ENCODE measurements at places on chromosomes 3 and 15.

DNA sequence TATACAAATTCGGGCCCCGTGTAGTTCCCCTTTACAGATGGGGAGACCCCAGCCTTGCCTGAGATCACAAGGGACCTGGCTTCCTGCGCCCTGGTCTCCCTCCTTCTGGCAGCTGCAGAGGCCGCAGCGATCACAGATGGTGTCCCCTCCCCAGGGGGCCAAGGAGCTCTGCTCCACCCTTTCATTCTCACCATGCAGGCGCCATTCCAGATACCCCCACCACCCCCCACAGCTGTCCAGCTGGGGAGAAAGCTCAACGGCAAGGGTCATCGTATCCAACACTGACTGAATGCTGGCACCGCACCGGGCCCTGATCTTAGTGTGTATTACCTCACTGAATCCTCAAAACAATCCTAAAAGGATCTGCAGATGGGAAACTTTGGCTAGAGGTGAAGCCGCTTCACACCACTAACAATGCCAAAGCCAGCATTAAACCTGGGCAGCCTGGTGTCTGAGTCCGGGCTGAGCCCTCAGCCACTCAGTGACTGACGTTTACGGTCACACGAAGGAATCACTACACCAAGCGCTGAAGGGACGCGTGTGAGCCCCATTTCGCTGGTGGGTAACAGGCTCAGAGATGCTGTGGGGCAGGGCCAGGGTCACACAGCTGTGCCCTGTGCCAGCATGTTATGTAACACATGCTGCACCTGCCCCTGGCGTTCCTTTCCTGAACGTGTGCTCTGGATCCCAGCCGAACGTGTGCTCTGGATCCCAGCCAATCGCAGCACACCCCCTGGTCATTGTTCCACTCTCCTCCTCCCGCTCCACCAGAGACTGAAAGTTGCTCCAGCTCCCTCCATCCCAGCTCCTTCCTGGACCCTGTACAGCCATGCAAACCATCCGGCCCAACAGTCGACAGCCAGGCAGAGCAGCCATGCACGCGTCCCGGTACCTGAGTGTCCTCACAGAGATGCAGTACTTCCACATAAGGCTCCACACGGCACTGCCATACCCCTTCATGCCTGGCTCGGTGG, 51.8 kb downstream of the IQSEC1 start:
- DNase-seq = no peak

DNA sequence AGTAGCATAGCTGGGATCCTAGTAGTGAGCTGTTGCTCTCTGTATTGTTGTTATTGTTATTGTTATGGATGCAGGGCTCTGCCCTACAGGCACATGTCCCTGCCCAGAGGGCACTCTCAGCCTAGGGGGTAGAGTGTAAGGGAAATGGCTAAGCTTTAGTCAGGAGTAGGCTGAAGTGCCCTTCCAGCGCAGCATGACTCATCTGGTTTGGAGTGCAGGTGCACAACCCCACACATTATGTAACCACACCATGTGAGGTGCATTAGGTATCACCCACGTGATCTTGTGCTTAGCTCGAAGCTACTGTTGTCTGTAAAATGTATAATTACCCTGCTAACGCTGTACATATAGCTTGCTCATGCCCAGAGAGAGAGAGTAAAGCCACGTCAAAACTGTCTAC, 48.3 kb upstream of the TIPARP start:
- DNase-seq = no peak

- DNase-seq = no peak
Measured at GRCh38 chr3:151686257-151686656, 47.5 kb upstream of the AADACL2 start.

DNA sequence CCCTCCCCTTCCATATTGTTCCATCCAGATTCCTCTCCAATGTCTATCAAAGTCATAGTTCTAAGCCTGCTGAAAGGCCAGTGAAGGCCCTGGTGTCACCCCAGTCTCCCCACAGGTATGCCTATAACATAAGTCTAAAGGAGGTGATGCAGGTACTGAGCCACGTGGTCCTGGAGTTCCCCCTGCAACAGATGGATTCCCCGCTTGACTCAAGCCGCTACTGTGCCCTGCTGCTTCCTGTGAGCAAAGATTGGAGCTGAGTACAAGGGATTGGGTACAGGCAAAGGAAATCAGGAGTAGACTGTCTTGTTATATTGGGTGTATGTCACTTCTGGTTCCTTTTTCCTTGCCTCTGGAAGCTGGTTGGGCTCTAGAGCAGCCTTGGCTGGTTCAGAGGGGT, 8.2 kb downstream of the EIF2B5 start:
- DNase-seq = no peak

DNA sequence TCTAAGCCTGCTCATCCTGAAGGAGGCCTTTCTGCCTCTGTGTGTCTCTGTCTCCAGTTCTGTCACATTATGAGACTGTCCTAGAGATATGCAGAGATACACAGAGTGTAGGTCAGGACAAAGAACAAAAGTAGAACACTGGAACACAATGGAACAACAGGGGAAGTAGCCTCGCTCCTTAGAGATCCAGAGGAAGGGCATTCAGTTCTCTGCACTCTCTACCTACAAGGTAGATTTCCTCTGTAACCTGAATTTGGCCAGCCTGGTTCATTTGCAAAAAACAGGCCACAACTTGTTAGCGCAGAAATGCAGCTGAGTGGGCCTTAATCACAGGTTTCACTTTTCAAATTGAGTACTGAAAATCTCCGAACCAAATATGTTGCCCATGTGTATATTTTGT, 19.4 kb downstream of the NEK10 start:
- no peak for DNase-seq

- DNase-seq = no peak
Measured at GRCh38 chr3:28703843-28704242, 355.2 kb upstream of the AZI2 start.

GRCh38 chr3:149442043-149442442, 32.5 kb upstream of the TM4SF4 start:
- no peak for DNase-seq

DNA sequence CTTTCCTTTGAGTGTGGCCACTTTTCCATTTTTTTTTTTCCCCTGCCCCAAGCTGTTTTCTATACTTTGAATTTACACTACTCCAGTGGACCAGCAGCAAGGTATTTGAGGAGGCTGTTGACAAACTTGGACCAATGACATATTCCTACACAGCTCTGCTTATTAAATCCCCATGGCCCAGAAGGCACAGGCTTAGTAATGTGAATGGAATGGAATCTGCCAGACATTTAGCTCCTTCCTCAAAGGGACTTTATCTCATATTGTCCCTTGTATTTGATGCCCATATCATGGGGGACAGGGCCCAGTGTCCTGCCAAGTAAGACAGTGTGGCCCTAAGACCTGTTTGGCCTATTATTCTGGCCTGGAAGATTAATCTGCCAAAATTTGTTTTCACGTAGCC, 107.5 kb downstream of the CHCHD6 start:
- no peak for DNase-seq

DNA sequence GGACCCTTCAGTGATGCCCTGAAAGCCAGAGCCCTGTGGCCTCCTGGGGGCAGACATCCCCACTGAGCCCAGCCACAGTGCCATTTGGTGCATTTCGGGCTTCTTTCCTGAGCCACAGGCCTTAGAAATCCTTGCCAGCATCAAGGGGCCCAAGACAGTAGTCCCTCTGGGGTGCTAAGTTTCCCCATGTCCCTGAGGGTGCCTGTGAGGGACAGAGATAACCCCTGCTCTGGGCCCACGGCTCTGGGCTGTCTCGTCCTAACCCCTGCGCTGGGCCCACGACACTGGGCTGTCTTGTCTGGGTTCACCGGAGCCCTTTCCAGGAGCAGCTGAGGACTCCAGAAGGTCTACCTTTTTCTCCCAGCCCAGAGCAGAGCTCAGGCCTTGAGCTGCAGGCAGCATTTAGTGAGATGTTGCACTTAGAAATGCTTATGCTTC, 45.1 kb upstream of the FGD5 start:
- DNase-seq = no peak

DNA sequence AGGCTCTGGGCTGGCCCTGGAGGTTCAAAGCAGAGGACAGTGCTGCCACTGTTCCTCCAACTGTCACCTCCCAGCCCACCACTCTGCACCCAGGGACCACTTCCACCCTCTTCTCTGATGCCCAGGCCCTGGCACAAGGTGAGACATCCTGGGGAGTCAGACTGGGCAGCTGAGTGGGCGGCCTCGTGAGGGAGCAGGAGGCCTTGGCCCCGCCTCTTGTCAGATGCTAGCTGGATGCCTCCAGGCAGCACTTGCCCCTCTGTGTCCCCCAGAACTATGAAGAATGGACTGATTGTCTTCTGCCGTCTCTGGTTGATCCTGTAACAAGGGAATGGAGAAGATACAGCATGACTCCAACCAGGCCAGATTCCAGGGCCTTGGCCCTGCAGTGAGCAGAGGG, 191.0 kb upstream of the LINGO1 start:
- DNase-seq = no peak

DNA sequence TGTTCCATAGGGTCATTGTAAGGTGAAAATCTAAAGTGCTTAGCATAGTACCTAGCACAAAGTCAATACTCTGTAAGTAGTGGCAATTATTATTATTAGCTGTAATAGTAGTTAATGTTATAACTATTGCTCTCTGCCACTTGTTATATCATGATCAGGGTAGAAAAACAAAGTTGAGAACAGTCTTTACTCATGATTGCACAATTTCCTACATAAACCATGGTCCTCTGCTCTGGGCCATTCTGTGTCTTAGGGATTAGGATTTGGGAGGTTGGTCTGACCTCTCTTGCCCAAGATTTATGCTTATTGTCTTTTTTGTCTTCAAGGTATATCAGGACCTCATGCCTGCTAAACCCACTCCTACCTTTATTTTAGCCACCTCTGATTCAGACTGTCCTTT, 4.3 kb upstream of the LRRC58 start:
- no peak for DNase-seq

GRCh38 chr3:63462732-63463131, 184.6 kb downstream of the SYNPR start:
- no peak for DNase-seq

DNA sequence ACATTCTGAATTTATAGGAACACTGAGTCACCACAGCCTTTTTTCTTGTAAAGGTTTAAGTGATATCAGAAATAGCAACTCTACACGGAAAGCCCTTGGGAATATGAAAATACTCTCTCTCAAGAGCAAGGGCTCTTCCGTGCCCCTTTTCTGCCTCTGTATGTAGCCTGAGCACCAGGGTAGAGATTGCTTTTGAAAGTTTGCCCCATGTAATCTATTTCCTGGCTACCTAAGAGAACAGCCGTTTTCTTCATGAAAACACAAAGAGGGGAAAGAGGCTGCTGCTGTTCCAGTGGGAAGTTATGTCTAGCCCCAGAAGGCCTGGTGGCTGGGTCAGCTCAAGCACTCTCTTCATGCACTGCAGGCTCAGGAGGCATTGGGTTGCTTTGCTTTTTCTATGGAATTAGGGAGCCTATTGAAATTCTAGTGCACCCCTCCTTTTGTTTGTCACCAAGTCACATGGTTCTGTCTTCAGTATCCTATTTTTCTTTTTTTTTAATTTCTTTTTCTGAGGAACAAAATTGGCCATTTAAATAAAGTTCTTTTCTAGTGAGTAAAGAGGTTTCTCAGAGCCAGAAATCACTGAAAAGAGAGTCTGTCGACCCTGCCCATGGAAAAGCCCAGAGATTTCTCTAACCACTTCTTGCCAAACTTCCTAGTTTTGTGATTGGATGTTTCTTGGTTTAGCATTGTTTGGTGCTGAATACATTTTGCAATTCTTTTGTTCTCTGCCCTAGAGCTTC, 39.5 kb downstream of the TIGIT start:
- no peak for DNase-seq

DNA sequence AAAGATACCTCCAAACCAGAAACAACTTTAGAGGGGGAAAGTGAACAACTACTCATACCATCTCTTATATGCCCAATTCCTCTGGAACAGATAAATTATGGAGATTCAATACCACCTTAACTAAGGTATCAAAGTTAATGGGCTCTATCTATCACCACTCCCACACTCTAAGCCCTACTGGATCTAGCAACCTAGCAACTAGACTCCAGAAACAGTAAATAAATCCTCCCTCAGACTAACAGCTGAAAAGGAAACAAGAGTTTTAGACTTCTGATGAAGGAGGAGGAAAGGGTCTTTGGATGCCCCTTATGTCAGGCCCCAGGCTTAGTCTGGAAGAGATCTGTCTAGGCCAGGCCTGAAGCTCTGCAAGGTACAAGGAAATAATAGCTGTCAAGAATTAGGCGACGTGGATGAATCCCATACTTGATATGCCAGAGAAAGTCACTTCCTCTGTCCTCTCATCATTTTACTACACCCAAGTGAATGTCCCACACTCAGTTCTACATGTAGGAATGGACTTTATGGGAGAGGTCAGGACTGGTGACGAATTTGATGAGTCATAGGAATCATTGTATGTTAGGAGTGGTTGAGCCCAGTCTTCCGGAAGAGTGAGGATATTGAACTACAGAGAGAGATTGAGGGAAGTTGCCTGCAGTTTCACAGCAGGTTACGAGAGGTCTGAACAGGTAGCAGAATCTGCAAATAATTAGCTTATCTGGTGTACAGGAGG, 113.8 kb downstream of the AKAP13 start:
- no peak for DNase-seq

DNA sequence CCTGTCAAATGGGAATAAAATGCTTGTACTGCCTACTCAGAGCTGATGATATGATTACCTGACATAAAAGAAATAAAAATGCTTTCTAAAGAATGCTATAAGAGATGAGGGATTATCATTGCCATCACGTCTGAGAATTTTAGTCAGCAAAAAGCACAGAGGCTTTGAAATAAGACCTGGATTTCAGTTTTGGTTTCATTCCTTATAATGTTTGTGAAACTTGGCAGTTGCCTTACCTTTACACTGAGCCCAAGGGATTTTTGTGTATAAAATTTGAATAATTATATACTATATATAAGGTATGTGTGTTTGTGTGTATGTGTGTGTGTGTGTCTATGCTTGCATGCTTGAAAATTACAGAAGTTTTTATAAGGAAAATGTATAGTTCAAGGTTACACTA, 634.8 kb upstream of the BCHE start:
- no peak for DNase-seq

GRCh38 chr15:86036243-86036642, 43.4 kb upstream of the AGBL1 start:
- DNase-seq = no peak

GRCh38 chr3:67305160-67305559, 307.1 kb downstream of the KBTBD8 start:
- no peak for DNase-seq

DNA sequence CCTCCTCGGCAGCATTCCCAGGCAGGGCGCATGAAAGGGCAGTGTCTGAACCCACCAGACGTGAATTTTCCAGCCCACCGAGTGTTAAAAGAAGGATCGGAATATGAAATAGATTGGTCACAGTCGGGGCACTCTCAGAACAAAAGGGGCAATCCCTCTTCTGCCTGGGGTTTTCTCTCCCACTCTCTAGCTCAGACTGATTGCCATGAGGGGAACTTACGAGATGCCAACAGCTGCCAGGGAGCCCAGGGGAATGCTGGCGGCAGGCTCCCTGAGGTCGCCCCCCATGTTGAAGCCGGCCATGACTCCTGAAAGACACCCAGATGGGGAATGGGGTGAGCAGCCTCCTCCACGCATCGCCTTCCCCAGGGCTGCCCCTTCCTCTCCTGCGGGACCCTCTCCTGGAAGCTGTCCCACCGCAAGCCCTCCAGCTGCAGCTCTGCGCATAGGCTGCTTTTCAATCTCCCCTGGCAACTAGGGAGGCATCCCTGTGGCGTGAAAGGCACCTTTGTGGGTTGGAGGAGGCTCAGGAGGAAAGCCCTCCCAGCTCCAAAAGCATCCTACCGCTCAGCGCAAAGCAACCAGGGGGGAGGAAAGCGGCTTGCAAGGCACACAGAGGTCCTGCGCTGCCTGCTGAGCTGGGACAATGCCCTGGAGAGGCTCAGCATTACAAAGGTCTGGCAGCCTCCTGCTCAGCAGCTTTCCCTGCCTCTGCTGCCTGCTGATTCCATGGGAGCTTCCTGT, 64.8 kb upstream of the HEG1 start:
- DNase-seq = no peak
